DMS 273 treated with DMSO at 0.1 percent for 48 hours (cell line): ENCODE measurements at places on chromosomes 12 and 14.

DNA sequence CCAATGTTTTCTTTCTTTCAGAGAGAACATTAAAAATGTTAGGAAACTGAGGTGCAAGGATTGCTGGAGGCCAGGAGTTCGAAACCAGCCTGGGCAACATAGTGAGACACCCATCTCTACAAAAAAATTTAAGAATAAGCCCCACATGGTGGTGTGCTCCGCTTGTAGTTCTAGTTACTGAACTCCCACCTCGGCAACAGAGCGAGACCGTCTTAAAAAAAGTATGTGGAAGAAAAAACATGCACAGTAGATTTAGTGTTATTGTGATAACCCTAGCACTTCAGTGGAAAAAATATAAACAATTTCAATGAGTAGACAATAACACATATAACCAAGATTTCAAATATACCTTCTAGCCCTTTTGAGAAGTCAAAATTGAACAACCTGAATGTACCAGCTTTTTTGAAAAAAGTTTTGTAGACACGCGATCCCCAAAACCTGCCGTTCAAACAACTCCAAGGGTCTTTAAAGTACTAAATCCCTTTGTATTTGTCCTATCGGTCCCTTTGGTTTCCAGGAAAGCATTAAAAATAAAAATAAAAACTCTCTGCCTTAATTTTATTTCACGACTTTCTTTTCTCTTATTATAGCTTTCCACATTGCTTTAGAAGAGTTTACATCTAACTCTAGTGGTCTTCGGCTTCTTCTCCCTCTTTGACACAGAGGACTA, 1.0 kb upstream of the ANO6 start:
- no peak for DNase-seq

GRCh38 chr14:75084513-75084912, 15.1 kb downstream of the ZC2HC1C start:
- peak; percentile 14 for DNase-seq

DNA sequence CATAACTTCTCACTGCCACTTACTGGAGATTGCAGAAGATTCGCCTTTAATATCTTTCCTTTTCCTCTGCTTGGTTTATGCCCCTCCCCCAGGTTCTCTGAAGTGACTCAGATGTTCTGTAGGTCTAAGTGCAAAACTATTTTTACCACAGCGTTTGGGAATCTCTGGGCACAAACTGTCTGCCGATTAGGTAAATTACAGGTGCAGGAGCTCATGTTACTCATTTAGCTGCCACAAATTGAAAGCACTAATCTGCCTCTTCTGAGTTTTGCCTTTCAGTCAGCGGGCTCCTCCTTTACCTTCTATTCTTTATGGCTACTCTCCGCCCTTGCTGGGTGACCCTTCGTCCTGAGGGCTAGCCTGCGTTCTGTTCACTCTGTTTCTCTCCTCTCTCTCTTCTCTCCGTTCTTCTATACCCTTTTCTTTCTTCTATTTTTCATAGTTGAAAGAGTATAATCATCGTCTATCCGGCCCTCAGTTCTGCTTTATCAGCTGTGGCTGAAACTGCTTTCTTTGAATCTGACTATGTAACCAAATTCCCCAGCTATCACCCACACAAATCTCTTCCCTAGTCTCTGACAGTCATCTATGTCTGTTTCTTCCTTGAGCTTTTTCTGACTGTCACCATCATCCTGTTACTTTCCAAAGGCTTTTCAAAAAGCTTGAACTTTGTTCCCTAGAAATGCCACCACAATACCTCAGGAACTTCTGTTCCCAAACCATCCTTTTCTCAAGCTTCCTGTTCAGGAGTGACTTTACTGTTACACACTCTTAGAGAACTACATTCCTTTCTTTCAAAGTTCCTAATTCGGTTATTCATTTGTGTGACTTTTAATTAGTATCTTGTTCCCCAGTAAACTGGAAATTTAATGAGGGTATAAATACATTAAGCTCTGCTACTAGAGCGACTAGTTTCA, 4.3 kb upstream of the MYF6 start:
- no peak for DNase-seq

GRCh38 chr12:122859303-122860039, 24.2 kb downstream of the HIP1R start:
- DNase-seq = no peak

DNA sequence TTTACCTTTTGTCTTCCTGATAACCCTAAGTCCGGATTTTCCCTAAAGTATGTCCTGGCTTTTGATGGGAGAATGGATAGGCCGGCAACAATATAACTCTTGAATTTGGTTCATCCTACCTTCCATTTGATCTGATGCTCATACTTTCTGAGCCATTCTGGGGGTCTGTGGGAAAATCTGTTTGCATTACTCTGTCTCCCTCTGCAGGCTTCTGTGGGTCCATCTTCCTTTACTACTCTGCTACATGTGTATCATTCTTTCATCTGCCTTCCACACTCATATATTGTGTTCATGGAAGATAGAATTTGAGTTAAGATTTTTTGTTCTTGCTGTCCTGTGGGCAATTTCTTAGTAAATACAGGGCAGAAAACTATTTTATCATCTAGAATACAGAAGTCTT, 101.5 kb downstream of the NAV3 start:
- DNase-seq = no peak

DNA sequence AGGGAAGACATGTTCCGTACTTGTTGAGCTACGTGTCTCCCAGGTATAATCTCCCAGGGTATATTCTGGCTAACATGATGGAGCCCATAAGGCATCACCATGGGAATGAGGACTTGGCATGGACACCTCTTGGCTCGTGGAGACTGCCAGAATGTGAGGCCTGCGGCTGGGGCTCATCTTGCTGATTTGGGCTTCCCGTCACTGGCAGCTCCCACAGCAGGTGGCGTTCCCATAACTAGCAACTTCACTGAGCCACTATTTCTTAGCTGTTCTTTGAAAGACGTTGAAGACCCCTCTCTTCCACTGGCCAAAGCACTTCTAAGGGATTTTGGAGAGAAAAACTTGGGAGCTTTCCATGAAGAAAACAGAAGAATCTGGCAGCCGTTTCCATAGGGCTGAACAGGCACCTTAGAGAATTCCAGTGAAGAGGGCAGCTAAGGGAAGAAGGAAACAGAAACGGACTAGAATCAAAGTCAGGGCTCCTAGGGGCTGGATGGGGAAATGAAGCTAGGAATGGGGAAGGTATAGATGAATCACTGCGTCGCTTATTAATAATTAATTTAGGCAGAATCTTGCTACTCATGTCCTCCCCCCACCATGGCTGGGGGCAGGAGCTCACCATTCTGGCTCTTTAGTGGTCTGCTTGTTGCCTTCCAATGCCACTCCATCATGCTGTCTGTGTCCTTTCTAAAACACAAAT, 39.7 kb upstream of the FOS start:
- no peak for DNase-seq

- no peak for DNase-seq
Observed at GRCh38 chr14:23359722-23360447, 5.1 kb downstream of the EFS start.

GRCh38 chr12:54463034-54463433, 10.4 kb downstream of the GTSF1 start:
- DNase-seq = no peak

DNA sequence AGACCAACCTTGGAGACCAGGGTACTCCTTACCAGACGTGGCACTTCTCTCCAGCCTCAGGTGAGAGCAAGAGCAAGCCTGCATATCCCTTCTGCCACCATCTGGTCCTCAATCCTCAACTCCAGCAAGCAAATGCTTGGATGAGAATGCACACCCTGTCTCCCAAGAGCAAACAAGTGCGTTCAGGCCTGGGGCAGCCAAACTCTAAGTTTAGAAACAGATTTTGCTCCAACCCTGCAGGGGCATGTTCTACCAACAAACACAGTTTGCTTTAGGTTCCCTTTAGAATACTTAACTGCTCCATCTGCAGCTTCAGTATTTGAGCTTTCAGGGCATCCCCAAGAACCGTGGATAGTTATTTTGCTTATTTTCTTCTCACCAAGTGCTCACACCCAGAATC, 55.9 kb upstream of the FICD start:
- DNase-seq = no peak

DNA sequence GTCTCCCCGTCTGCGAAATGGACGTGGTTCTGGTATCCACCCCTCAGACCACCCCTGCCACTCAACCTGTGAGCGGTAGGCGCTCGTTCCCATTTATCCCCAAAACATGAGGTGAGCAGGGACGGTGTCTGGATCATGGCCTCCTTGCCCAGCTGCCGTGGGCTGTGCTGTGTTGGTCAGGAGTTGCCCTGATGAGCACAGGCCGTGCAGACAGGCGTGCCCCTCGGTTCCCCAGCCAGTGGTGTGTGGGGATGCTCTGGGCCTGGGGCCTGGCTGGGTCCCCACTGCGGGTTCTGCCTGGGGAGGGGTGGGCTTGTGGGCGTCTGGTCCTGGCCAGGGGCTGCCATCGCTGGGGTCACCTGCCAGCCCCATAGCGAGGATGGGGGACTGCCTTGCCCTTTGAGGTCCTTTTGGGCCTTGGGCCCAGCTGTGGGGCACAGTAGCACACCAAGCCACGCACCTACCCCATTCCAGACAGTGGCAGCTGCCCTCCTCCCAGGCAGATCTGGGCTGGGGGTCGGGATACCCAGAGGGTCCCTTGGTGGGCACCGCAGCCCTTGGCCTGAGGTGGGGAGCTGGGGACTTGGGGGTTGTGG, 11.3 kb upstream of the PUS1 start:
- DNase-seq = no peak

DNA sequence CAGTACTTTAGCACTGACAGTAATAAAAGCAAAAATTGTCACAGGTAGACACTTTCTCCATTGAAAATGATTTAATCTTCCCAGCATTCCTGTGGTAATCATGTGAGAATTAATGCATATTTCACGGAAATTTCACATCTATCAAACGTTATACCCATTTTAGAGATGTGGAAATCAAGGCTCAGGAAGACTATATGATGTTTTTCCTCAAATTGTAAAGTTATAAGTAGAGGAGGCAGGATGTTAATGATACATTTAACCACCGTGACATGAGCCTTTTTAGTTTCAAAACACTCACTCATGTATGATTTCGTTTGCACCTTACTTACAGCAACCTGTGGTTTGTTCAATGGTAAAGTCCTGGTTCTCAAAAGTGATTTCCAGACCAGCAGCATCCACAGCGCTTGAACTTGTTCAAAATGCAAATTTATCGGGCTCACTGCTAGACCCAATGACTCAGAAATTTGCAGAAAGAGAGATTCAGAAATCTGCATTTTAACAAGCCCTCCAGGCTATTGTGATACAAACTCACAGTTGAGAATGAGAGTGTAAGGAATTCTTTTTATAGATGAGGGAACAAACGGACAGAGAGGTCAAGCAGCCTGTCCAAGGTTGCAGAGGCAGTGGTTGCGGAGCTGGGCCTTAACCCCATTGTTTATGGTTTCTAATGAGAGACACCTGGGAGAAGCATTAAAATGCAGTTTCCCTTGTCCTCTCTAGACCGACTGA, 654.8 kb upstream of the TBX3 start:
- DNase-seq = no peak

DNA sequence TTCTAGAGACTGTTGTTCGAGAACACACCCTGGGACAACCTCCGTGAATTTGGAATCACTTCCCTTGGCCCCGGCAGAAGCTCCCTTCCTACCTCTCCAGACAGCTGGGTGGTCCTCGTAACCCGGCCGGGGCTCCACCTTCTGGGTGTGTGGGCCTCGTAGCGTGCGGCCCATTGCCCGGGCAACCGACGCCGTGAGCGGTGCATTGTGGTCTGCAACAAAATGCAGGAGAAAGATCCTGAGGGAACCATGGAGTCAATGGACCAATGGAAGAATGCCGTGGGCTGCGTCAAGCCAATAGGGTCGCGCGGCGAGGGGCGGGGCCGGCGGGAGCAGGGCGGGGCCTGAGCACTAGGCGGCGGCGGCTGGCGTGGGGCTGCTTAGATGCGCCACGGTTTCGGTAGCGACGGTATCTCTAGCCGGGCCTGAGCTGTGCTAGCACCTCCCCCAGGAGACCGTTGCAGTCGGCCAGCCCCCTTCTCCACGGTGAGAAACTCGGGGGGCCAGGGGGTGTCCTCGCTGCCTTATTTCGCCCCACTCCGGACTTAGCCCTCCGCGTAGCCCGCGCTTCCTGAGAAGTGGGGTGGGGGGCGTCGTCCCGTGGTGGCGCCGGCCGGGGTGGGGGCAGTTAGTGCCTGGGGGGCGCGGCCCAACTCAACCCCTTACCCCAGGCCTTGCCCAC, at the start of gene DYNLL1:
TSS of gene DYNLL1 (plus strand) at position 383 of the 682 bp plus-strand sequence. CDS start 309 bp downstream, outside the sequence.
- DNase-seq = peak; percentile 75

DNA sequence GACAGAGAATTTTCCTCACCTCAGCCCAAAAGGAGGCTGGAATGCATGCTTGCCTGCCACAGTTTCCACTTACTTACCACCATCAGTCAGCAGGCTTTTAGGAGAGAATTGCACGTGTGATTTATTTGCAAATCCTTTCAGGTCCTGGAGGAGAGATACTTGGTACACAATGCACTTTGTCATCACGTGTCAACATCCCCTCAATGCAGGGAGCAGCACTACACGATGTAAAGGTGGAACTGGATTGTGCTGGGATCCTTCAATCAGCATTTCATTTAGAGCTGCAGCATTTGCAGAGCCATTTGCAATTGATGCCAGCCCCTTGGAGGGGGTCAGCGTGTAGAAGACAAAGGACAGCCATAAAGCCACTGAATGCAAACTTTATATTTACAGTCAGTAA, 218.1 kb downstream of the GLT1D1 start:
- no peak for DNase-seq

GRCh38 chr12:14853961-14854360, 10.6 kb upstream of the ART4 start:
- no peak for DNase-seq

DNA sequence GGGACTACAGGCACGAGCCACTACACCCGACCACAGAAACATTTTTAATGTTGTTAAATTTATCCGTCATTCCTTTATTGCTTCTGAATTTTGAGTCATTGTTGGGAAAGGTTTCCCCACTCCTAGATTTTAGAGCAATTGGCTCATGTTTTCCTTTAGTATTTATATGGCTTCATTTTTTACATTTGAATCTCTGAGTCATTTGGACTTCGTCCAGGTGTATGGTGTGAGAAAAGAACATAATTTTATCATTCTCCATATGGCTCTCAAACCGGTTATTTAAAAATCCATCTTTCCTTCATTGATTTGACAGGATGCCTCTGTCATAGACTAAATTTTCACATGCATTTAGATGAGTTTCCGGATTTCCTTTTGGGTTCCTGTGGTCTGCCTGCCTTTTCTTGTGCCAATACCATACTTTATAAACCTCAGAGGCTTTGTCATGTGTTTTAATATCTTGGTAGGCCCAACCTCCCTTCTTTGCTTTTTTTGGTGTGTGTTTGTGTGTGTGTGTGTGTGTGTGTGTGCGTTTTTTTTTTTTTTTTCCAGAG, 30.9 kb downstream of the LRTM2 start:
- DNase-seq = no peak

GRCh38 chr12:47852096-47852571, 32.4 kb upstream of the HDAC7 start:
- DNase-seq = no peak

- no peak for DNase-seq
Observed at GRCh38 chr12:57309420-57309819, 58.4 kb upstream of the STAC3 start.

GRCh38 chr12:117552971-117553370, 191.5 kb upstream of the NOS1 start:
- no peak for DNase-seq
